ENCODE measurements at places on chromosomes 2 and 18.
A peak's percentile ranks its signal among the peaks of the same experiment; 100 is the strongest.

GRCh38 chr18:48207733-48208132, 201.4 kb downstream of the ZBTB7C start:
- DNase-seq: no peak

- DNase-seq: peak; percentile 85
Measured at GRCh38 chr2:85248773-85249509, 78.8 kb downstream of the TGOLN2 start.

DNA sequence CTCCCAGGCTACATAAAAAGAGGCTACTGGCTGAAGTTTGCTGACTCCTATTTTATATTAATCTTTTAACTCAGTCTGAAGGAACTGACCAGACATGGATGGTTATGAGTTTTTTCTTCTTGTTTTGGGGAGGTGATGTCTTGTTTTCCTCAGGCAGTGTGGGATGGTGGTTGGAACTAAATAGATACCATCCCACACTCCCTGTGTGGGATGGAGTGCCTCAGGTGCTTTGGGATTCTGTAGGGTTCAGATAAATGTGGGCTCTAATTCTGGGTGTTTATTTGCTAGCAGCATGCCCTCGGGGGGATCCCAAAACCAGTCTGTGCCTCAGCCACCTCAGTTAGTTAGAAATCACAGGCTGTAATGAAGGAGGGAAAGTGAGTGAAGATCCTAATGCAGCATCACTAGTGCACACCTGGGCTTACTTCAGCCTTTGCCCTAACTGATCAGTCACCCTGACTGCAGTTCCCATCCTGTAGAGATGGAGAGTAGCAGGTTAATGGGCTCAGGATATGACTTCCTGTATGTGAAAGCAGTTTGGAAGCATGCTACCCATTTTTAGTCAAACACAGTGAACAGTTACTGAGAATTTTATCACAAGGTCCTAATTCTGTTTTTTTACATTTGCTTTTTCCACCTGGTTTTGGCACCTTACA, 132.2 kb downstream of the SPTBN1 start:
- no peak for DNase-seq

DNA sequence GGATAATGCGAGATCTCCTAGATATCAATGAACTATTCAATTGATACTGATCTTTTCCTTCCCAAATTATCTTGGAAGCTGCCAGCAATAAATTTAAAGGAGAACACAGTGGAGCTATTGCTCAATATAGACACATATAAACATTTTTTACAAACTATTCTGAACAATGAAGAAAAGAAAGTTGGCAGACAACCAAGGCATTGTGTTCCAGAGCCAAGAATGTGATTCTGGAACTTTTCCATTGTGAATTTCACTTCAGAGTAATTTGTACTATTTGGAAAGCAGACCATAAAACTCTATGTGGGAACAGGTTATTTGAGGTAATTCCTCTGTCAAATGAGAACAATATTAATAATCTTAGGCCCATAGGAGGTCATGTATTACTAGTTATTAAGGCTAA, 588.2 kb downstream of the IRS1 start:
- peak; percentile 17 for DNase-seq

DNA sequence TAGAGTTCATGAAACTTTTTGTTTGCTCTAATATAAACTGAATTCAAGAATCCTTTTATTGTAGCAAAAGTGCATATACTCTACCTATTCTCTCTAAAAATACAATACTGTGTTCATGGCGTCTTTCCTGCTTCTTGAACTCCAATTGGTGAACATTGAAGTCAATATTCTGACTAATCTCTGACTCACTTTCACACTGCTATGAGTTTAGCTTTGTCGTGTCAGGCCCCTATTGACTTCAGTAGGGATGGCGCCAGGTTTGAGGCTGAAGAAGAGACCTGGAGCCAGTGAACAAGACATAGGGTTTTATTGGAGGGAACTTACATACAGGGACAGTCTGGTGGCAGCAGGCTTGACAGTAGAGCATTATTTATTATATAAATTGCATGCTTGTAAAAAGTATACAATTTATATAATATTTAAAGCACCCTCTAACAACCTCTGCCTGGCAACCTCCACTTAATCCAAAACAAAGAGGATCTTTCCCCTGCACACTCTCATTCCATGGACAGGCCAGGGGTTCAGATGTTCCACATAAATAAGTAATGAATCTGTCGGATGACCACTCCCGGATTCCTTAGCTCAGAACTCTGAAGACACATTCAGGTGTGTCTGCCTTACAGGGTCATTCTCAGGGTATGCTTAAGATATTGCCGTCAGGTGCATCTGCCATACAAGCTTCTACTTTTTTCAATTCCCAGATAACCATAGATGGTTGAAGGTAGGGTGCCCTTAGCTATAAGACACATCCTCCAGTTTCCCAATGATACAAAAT, 141.0 kb downstream of the CERS6 start:
- DNase-seq: peak; percentile 22

GRCh38 chr2:124347209-124347608, 322.1 kb downstream of the CNTNAP5 start:
- no peak for DNase-seq

DNA sequence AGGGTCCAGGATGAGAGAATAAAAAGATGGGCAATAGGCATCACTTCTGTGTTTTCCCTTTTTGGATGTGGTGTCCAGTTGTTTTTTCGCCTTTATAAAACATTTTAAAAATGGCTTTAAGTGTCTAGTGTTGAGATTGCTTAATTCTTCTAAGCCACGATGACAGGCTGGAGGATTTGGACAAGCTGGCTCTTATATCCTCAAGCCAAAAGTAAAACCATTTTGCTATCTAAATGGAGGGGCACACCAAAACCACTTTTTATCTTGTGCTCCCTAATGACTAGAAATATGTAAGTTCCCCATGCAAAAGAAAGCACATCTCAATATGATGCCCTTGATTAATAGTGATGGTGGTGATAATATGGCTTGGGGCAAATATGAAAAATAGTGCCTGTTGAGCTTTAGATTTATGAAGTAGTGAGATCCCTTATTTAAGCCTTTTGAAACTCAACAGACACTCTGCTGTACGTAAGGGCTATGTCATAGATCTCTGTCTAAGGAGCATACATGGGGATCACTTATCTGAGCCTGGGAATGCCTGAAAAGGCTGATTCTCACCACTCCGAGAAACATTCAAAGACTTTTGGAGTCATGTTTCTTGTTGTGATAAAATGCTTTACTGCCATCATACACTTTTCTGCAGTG, 185.5 kb downstream of the KCNS3 start:
- DNase-seq: no peak

DNA sequence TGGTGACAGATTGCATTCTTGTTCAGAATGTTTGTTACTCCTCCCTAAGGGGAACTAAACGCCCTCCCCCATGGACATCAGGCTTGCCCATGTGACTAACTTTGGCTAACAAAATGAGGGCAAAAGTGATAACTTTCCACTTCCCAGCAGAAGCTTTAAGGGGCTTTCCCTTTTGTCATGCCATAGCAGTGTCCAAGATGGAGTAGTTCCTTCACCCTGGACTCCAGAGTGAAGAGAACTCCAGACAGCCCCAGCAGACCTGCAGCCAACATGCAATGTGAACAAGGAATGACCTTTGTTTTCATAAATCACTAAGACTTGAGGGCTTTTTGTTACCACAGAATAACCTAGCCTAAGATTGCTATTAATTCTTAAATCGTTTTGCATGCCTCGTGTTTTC, 163.5 kb downstream of the ZEB2 start:
- no peak for DNase-seq

DNA sequence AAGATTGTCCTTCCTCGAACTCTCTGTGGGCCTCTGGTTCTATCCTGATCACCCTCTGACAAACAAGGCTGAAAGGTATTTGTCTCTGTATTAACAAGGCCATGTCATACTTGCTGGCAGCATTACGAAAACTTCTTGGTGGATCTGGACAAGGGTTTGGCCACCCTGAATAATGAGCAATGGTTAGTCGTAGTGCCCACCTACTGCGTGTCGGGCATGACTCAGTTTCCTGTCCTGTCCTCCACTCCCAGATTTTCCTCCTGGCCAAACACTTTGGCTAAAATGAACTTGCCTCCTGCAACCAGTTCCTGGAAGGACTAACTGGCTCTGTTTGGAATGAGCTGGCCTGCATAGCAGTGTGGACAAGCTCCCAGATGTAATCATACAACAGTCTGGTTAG, 198.5 kb upstream of the SMIM21 start:
- peak; percentile 93 for DNase-seq

GRCh38 chr2:165494573-165494972, 25.1 kb downstream of the CSRNP3 start:
- DNase-seq: no peak

DNA sequence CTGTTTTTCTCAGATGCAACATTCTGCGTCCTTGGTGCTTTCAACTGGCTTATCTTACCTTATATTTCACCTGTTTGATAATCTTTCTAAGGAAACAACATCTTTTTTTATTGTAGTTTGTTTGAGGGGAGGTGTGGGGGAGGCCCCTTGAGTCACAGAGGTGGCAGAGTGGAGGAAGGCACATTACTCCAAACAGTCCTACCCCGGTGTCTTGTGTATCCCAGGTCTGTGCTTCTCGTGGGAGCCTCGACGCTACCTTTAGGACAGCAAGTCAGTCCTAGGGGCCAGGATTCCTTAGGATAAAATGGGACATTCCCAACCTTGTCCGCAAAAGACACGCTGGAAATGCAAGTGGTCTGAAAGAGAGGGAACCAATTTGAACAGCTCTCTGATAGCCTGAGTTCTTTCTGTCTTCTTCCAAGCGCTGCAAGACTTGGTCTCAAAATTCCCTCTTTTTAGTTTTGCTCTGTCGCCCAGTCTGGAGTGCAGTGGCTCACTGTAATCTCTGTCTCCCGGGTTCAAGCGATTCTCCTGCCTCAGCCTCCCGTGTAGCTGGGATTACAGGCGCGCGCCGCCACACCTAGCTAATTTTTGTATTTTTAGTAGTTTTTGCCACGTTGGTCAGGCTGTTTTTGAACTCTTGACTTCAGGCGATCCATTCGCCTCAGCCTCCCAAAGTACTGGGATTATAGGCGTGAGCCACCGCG, 4.0 kb downstream of the GATA6 start:
- no peak for DNase-seq

DNA sequence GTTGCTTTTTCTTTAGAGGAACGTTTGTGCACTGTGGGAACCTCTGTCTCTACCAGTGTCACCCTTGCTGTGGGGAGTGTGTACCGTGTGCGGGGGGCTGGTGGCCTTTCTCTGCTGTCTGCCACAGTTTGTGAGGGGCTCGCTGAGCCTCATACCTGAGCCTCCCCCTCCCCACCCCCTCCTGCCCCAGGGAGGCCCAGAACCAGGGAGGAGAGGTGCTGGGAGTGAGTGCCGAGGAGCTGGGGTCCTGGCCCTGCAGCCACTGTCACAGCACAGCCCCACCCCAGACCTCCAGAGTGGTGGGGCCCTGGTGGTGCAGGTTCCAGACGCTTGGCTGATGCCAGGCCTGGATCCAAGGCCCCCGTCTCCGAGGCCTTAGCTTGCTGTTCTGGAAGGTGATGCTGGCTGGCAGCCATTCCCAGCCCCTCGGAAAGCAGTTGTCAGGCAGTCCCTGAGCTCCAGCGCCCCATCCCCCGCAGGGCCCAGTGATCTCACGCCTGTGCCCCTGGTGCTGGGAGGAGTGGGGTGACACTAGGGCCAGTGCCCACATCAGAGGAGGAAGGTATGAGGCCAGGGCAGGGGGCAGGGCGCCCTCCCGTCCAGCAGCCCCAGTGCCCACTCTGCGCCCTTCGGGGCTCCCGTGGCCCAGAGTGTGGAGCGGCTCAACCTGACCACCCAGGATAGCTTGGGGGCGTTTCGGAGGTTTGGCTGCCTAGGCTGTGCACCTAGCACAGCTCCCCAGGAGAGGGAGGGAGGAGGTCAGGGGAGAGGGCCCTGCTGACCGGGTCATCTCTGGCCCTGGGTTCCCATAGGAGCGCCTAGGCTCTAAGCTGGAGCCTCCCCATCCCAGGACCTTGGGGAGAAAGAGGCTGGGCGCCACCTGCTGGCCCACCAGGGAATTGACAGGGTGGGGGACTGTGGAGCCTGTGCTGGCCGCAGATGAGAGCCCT, 53.0 kb upstream of the ALPP start:
- peak; percentile 41 for DNase-seq

- no peak for DNase-seq
Measured at GRCh38 chr2:110712737-110713136, 19.6 kb upstream of the ACOXL start.

DNA sequence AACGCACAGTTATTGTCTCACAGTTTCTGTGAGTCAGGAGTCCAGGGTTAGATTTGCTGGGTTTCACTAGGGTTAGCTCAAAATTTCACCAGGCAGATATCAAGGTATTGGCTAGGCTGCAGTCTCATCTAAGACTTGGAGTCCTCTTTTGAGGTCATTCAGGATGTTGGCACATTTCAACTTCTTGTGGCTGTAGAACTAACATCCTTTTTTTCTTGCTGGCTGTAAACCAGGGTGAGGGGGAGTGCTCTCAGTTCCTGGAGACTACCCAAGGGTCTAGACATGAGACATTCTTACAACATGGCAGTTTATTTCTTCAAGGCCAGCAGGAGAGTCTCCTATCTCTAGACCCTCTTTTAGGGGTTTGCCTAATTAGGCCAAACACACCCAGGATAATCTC, 12.8 kb upstream of the CAVIN2 start:
- no peak for DNase-seq

Measured in MG63 (cell line).